Ureter (tissue), 1 donor: ENCODE measurements at places on chromosomes 16 and 17.
A peak's percentile ranks its signal among the peaks of the same experiment; 100 is the strongest.

GRCh38 chr17:41451154-41451728 is 10.5 kb upstream of the KRT38 start:
- no peak for DNase-seq

DNA sequence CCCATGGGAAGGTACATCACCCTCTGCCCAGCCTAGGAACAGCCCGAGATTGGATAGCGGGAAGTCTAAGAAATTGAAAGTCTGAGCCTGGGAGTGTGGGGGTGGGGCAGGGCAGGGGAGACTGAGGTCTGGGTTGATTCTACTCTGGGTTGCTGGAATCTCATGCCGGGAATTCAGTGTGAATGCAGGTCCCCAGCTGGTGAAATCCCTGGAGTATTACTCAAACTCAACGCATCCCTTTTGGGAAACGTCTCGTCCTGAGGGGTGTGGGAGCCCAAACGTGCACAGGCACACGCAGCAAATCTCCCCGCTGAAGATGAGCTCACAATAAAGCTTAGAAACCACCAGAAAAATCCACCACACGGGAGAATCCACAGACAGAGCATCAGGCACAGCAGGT is 55.4 kb downstream of the SOCS1 start:
- DNase-seq = no peak

- no peak for DNase-seq
Observed at GRCh38 chr17:40350689-40351358, 13.7 kb downstream of the GJD3 start.

GRCh38 chr17:46125831-46126230 is 67.4 kb downstream of the KANSL1 start:
- no peak for DNase-seq

GRCh38 chr17:71849783-71850768 is 270.7 kb upstream of the SOX9 start:
- no peak for DNase-seq

DNA sequence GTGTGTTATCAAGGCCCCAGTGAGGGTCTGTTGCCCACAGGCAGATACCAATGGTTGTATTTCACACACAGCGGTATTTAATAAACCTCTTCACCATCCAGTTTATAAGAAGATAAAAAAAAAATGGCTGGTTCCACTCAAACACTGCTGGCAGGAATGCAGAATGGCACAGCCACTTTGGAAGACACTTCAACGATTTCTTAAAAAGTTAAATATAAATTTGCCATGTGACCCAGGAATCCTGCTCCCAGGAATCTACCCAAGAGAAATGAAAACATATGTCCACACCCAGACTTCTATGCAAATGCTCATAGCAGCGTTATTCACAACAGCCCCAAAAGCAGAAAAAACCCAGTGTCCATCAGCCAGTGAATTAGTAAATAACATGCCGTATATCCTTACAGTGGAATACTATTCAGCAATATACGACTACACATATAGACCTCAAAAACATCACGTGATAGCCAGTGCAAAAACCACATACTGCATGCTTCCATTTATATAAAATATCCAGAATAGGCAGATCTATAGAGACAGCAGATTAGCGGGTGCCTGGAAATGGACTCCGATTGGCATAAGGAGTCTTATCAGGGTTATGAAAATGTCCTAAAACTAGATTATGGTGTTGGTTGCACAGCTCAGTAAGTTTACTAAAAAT is 38.7 kb downstream of the XYLT1 start:
- DNase-seq = no peak

GRCh38 chr17:1486802-1487695 is 5.4 kb downstream of the MYO1C start:
- DNase-seq = peak; percentile 92

- DNase-seq = no peak
Observed at GRCh38 chr17:72336804-72337070, 215.9 kb downstream of the SOX9 start.

- DNase-seq = no peak
Observed at GRCh38 chr17:45700171-45701090, 83.7 kb upstream of the CRHR1 start.

DNA sequence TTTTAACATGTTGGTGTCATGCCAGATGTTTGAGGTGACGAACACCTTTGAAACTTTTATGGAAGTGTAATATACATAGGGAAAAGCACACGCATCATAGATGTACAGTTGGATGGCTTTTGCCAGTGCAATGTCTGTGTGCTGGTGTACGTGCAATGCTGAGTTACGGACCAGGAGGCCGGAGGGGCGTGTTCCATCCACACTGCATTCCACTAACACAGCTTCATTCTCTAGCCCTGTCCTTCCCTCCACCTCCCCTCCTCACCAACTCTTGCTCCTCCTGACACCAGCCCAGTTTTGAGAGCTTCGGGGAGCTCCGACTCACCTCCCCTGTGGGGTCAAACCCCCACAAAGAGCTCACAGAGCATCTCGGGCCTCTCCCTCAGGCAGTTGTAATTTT is 358.8 kb downstream of the C16orf95 start:
- DNase-seq = no peak
